Aorta (tissue), 5 donors: ENCODE measurements at places on chromosomes 3 and 15. TPM values are rescaled to one million over a fixed set of nuclear protein-coding genes. Genes with fewer than 3 reads are reported as not detected.
A peak's percentile ranks its signal among the peaks of the same experiment; 100 is the strongest.

DNA sequence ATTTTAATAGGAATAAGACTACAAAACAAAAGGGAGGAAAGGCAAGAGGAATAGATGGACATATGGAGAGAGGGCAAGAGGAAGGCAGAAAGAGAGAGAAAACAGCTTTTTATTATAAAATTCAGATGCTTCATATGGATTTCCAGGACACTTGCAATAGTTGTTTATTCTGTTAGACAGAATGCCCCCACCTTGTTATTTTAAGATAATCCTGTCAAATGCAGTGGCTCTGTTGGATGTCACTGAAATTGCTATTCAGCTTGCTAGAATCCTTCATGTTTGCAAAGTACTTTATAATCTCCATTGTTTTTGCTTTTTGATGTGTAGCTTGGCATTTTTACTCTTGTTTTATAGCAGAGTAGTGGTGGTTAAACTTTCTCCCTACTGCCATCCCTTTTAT, 432.4 kb upstream of the AZI2 start:
- no peak overlapping the region for H3K27ac ChIP-seq
- no peaks in the 10 kb centered on the region for H3K36me3 ChIP-seq
- no peaks in the 10 kb centered on the region for H3K4me1 ChIP-seq

The ALS2CL gene
- 28.7 TPM for total RNA-seq

GRCh38 chr3:22730701-22731100, 472.4 kb upstream of the UBE2E2 start:
- DNase-seq: no peak
- H3K4me1 ChIP-seq: no peaks in the 10 kb centered on the region
- no peak overlapping the region for H3K4me3 ChIP-seq
- no peak overlapping the region for H3K27ac ChIP-seq
- H3K27me3 ChIP-seq: no peaks in the 10 kb centered on the region
- H3K36me3 ChIP-seq: no peaks in the 10 kb centered on the region

DNA sequence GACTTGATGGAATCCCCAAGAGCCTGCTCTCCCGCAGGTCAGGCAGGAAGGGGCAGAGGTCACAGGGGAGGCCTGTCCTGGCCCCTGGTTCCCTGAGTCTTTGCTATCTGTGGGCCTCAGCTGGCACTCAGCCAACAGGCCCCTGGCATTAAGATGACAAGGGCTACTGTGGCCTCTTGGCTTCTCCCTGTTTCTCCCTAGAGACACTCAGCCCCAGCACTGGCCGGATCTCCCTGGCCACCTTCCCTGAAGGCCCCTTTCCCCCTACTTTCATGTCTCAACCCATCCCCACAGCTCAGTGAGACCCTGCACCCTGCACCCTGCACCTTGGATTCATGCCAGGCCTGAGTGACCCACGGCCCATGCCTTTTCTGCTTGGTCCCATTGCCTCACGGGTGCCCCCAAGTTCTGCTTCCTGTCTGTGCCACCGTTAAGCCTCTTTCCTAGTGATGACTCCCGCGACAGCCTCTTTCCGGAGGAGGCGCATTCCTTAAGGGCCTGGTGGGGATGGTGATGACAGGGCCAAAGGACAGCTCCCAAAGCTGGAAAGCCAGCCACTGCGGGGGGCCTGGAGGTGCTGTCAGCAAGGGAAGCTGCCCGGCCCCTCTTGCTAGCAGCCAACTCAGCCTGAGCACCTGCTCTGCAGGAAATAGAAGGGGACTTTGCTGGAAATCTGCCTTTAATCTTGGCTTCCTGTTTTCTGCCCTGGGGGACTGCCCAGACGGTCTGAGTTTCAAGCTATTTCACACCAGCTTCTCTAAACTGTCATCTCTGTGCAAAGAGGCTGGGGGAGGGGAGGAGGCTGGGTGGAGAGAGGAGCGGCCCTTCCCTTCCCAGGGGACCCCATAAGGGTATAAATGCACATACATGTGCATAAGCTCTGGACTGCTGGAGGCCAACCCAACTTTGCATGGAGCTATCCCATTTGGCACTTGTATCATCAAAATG, 4.8 kb upstream of the CSK start:
- H3K27ac ChIP-seq: no peak overlapping the region
- no peaks in the 10 kb centered on the region for H3K36me3 ChIP-seq
- H3K27me3 ChIP-seq: no peaks in the 10 kb centered on the region
- no peaks in the 10 kb centered on the region for H3K4me1 ChIP-seq

The ACOX2 gene
- total RNA-seq: 31.5 TPM

DNA sequence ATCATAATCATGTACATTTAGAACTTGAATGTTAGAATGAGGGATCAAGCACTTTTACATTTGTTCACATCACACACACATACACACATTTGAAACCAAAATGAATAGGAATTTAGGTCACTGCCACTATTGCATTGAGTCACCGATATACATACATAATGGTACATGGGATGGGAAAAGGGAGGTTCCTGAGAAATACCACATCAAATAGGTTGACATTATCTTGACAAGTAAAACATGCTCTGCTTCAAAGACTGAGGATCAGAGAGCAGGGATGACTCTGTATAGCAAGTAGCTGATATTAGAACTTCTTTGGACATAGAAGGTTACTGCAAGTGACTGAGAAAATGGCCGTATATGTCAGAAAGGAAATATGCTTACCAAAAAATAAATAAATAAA, 847.2 kb downstream of the PLOD2 start:
- no peaks in the 10 kb centered on the region for H3K27me3 ChIP-seq
- no peaks in the 10 kb centered on the region for H3K4me1 ChIP-seq
- no peaks in the 10 kb centered on the region for H3K36me3 ChIP-seq
- H3K4me3 ChIP-seq: no peak overlapping the region

The LMAN1L gene
- total RNA-seq: 0.30 TPM

GRCh38 chr15:99408236-99409096, 157.2 kb downstream of the LRRC28 start:
- DNase-seq: peak; percentile 77
- H3K36me3 ChIP-seq: no peaks in the 10 kb centered on the region
- no peaks in the 10 kb centered on the region for H3K27me3 ChIP-seq
- H3K27ac ChIP-seq: peak overlapping the region; percentile 9
- no peaks in the 10 kb centered on the region for H3K4me1 ChIP-seq

GRCh38 chr3:13353506-13353905, 66.6 kb downstream of the NUP210 start:
- no peak for DNase-seq
- no peak overlapping the region for H3K27ac ChIP-seq
- H3K36me3 ChIP-seq: no peaks in the 10 kb centered on the region
- no peak overlapping the region for H3K4me3 ChIP-seq
- no peaks in the 10 kb centered on the region for H3K27me3 ChIP-seq

- peak overlapping the region; percentile 17 for H3K27ac ChIP-seq
- no peaks in the 10 kb centered on the region for H3K27me3 ChIP-seq
- DNase-seq: no peak
- no peaks in the 10 kb centered on the region for H3K4me1 ChIP-seq
- H3K36me3 ChIP-seq: no peaks in the 10 kb centered on the region
Measured at GRCh38 chr3:143576568-143577270, 271.5 kb downstream of the SLC9A9 start.

The ZNF620 gene
- 4.7 TPM for total RNA-seq

DNA sequence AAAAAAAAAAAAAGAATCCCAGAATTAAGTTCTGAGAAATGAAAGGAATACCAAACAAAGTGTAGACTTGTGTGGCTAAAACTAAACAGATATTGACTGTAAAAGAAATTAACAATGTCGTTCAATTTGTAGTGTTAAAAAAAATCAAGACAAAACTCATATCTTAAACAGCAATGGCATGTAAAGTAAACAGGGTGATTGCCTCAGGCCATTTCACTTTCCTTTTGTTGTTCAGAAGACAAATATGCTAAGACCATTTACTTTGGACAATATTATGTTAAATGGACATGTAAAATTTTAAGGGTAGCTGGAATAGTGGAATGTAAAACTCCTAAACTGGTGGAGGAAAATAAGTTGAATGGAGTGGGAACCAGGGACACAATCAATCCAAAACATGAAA, 139.1 kb downstream of the RTP4 start:
- H3K4me3 ChIP-seq: no peak overlapping the region
- DNase-seq: no peak
- no peak overlapping the region for H3K27ac ChIP-seq

The TXNRD3 gene
- 13.7 TPM for total RNA-seq

DNA sequence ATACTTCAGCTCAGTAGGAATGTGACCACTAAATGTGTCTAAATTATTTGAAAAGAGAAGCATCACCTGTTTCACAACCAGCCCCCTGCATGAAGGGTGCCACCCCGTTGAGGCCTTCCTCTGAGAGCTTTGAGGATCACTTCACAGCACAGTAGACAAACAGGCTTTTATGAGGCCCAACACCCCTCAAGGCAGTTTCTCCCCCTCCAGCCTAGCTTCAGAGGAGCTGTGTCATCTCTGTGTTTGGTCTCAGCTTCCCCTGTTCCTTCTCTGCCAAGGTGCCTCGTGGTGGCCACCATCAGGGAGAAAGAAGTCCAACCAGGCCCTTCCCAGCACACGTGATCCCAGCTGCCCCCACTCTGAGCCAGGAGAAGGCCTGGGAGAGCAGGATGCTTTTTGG, 21.6 kb upstream of the DUSP7 start:
- no peaks in the 10 kb centered on the region for H3K4me1 ChIP-seq
- no peaks in the 10 kb centered on the region for H3K27me3 ChIP-seq
- no peak for DNase-seq
- no peaks in the 10 kb centered on the region for H3K36me3 ChIP-seq
- H3K4me3 ChIP-seq: no peak overlapping the region

The OXSR1 gene
- total RNA-seq: 42.0 TPM

The SLC12A8 gene
- 2.6 TPM for total RNA-seq

DNA sequence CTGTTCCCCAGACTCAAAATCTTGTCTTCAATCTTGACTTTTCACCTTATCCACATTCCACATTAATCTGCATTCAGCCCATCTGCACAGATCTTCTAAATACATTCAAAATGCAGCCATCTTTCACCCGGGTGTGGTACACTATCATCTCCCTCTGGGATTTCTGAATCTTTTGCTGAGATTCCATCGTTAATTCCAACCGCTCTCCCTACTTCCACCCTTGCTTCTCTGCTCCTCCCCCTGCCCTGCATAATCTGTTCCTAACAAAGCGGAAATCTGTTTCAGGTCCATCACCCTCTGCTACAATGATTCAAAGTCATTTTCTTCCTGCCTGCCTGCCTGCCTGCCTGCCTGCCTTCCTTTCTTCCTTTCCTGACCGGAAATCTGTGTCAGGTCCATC, 7.9 kb upstream of the GOLGA8B start:
- H3K27me3 ChIP-seq: no peaks in the 10 kb centered on the region
- no peak for DNase-seq
- H3K4me1 ChIP-seq: no peaks in the 10 kb centered on the region

- H3K27me3 ChIP-seq: no peaks in the 10 kb centered on the region
- DNase-seq: no peak
- H3K36me3 ChIP-seq: no peaks in the 10 kb centered on the region
- H3K27ac ChIP-seq: no peak overlapping the region
- no peak overlapping the region for H3K4me3 ChIP-seq
Measured at GRCh38 chr3:76065964-76066363, 280.6 kb upstream of the ZNF717 start.

DNA sequence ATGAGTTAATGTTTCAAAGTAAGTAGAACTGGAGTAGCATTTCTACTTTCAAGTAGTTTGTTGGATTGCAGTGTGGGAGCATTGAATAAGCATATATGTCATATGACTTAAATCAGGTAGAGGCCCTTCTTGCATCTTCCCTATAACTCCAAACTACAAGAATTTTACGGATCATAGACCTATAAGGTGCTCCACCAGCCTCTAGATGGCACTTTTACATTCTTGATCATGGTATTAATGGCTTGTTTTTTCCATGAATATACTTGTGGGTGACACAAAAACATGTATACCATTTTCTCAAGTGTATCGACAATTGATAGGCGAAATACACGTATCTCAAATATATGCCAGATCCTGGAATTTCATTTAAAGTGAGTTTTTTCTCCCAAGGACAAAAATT, 311.1 kb downstream of the ZPLD1 start:
- no peaks in the 10 kb centered on the region for H3K36me3 ChIP-seq
- no peaks in the 10 kb centered on the region for H3K4me1 ChIP-seq
- H3K4me3 ChIP-seq: no peak overlapping the region
- H3K27me3 ChIP-seq: no peaks in the 10 kb centered on the region
- H3K27ac ChIP-seq: no peak overlapping the region

The ARPIN gene
- total RNA-seq: 35.4 TPM

DNA sequence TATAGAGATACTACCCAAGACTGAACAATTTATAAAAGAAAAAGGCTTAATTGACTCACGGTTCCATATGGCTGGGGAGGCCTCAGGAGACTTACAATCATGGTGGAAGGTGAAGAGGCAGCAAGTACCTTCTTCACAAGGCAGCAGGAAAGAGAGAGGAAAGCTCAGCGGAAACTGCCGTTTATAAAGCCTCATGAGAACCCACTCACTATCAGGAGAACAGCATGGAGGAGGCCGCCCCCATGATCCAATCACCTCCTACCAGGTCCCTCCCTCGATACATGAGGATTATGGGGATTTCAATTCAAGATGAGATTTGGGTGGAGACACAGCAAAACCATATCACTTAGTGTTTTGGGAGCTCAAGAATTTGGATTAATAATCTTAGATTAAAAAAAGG, 240.2 kb downstream of the UACA start:
- H3K36me3 ChIP-seq: no peaks in the 10 kb centered on the region
- no peaks in the 10 kb centered on the region for H3K4me1 ChIP-seq
- H3K27me3 ChIP-seq: no peaks in the 10 kb centered on the region
- no peak overlapping the region for H3K27ac ChIP-seq
- DNase-seq: no peak

- no peaks in the 10 kb centered on the region for H3K36me3 ChIP-seq
- no peak overlapping the region for H3K4me3 ChIP-seq
Measured at GRCh38 chr15:92839696-92840095, 60.4 kb upstream of the CHD2 start.
